ENCODE measurements at places on chromosomes 4 and X. TPM values are rescaled to one million over a fixed set of nuclear protein-coding genes. Genes with fewer than 3 reads are reported as not detected.

GRCh38 chr4:84470204-84470785 lies 28.8 kb downstream of the NKX6-1 start:
- no peak overlapping the region for H3K4me3 ChIP-seq
- H3K27ac ChIP-seq = no peak overlapping the region
- no peak for DNase-seq

GRCh38 chrX:16585486-16586376 lies 64.2 kb upstream of the S100G start:
- H3K36me3 ChIP-seq = no peaks in the 10 kb centered on the region
- H3K27me3 ChIP-seq = no peaks in the 10 kb centered on the region
- H3K27ac ChIP-seq = no peak overlapping the region
- DNase-seq = no peak
- no peaks in the 10 kb centered on the region for H3K4me1 ChIP-seq

- DNase-seq = no peak
- H3K4me3 ChIP-seq = no peak overlapping the region
- H3K4me1 ChIP-seq = no peaks in the 10 kb centered on the region
- no peak overlapping the region for H3K27ac ChIP-seq
Measured at GRCh38 chr4:23163647-23164436, 471.1 kb downstream of the GBA3 start.

DNA sequence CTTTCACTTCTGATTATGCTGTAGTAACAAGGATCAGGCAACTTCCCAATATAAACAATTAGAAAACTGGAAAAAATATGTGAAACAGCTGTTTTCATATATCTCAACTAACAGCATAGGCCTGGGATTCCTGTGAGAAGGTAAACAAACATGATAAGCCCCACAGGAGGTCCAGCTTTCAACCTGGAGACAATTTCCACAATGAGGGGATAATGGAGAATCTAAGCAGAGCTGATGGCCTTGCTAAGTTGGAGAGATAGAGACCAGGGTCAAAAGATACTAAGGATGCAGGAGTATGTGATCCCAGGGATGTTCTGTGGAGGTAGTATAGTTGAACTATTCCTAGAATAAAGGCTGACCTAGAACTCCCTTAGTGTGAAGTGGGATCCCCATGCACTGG lies 452.3 kb upstream of the ACTRT1 start:
- no peak overlapping the region for H3K4me3 ChIP-seq
- no peaks in the 10 kb centered on the region for H3K4me1 ChIP-seq
- H3K27ac ChIP-seq = no peak overlapping the region
- no peak for DNase-seq

- no peaks in the 10 kb centered on the region for H3K27me3 ChIP-seq
- DNase-seq = no peak
- no peaks in the 10 kb centered on the region for H3K36me3 ChIP-seq
- no peak overlapping the region for H3K27ac ChIP-seq
Measured at GRCh38 chrX:6002056-6002455, 226.6 kb downstream of the NLGN4X start.

- H3K27ac ChIP-seq = no peak overlapping the region
- DNase-seq = no peak
- no peaks in the 10 kb centered on the region for H3K4me1 ChIP-seq
Measured at GRCh38 chrX:11444052-11444451, 150.8 kb downstream of the AMELX start.

DNA sequence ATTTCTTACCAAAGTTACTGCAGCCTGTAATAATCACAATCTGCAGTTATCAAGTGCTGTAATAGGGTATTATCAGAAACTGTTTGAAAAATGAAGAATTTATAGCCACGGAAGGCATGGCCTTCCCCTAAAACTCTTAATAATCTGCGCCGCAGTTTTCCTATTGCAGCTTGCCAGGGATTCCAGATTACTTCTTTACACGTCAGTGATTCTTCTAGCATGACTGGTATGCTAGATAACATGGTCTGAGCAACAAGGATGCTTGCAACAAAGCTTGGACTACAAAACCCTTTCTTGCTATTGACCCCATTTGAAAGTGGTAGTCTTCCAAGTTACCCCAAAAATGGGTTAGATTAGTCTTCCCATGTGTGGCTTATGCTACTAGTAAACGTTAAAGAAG lies 47.2 kb upstream of the GK2 start:
- no peaks in the 10 kb centered on the region for H3K4me1 ChIP-seq
- no peak for DNase-seq
- no peak overlapping the region for H3K27ac ChIP-seq

DNA sequence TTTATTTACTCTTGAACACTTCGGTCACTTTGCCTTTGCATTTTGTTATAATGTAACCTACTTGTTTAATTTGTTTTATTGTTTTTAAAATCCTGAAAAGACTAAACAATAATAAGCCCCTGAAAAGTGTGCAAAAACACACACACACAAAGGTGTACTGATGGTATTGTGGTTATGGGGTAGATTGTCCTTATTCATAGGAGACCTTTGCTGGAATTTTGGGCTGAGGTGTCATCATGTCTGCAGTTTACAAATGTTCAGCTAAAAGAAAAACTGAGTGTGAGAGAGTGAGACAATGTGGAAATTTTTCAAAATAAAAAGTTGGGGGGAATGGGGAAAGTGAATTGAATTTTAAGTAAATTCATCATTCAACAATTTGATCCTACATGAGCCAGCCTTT lies 174.9 kb downstream of the QDPR start:
- H3K27me3 ChIP-seq = no peaks in the 10 kb centered on the region
- H3K4me1 ChIP-seq = peaks cover 20% of the 10 kb centered on the region
- no peak for DNase-seq
- no peaks in the 10 kb centered on the region for H3K36me3 ChIP-seq
- H3K27ac ChIP-seq = no peak overlapping the region

The TMEM47 gene
- total RNA-seq = not detected

DNA sequence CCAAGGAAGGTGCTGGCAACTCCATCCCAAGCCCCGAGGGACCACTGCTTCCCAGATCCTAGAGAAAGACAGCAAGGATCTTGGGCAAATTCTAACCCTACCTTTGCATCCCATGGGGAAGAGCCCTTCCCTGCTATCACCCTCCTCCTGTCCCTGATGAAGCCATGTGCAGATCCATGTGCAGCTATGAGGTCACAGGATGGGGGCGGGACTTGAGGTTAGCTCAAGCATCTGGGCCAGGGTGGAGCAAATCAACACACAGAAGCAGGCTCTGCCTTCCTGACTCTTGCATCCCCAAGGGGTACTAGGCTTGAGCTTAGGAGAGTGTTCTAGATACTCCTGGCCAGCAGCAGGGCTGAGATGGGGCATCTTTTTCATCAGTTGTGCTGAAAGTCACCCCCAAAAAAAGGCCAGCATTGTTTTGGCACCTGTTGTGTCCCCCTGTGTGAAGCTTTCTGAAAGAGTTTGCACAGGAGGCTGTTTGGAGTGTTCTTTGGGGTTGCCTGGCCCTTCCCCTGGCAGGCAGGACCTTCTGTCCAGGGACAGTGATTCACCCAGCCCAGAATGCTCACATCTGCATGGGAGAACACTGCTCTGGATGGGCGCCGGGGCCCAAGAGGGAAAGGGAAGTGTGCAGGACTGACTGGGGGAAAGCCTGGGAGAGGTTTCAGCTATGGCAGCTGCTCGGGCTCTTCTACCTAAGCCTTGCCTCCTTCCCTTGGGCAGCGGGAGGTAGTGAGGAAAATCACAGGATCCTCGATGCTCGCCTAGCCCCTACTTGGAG lies 50.8 kb downstream of the PRPS1 start:
- H3K4me1 ChIP-seq = peaks cover 51% of the 10 kb centered on the region
- DNase-seq = peak; percentile 84
- H3K27me3 ChIP-seq = no peaks in the 10 kb centered on the region
- no peaks in the 10 kb centered on the region for H3K36me3 ChIP-seq

All from CD8-positive, alpha-beta memory T cell (primary cell).